Activated naive CD4-positive, alpha-beta T cell treated with anti-CD3 and anti-CD28 coated beads, Interleukin-2, amount 50 U/mL, for 72 hours (primary cell): ENCODE measurements at places on chromosomes 3 and 15. TPM values are rescaled to one million over a fixed set of nuclear protein-coding genes. Genes with fewer than 3 reads are reported as not detected.

DNA sequence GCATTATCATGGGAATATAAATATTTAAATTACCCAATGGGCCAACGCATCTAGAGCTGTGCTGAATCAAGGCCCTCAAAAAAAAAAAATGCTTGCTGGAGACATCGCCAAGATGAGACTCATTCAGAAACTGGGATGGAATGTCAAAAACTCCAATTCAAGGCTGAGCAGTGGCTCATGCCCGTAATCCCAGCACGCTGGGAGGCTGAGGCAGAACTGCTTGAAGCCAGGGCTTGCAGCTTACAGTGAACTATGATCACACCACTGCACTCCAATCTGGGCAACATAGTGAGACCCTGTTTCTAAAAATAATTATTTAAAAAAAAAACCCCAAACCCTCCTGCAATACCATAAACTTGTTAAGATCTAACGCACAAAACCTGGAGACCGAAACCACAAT lies 3.1 kb upstream of the CACNA1D start:
- no peak for DNase-seq

Gene TRPM1
- total RNA-seq, result not detected

GRCh38 chr3:1843111-1843510 lies 255.6 kb upstream of the CNTN4 start:
- no peak for DNase-seq

GRCh38 chr3:128070898-128071591 lies 18.8 kb downstream of the SEC61A1 start:
- DNase-seq, result no peak

GRCh38 chr3:160720123-160720746 lies 35.8 kb upstream of the PPM1L start:
- no peak for DNase-seq
